ENCODE measurements at places on chromosomes 7 and 10. TPM values are rescaled to one million over a fixed set of nuclear protein-coding genes. Genes with fewer than 3 reads are reported as not detected.

The FKBP6 gene
- total RNA-seq, result not detected

The GRM3 gene
- total RNA-seq, result not detected

The PRKCQ gene
- total RNA-seq, result 0.42 TPM

The TMEM213 gene
- total RNA-seq, result not detected

The AKR1C8 gene
- total RNA-seq, result not detected

The MMP21 gene
- not detected for total RNA-seq

The MICU1 gene
- 37.4 TPM for total RNA-seq

The PRSS37 gene
- total RNA-seq, result not detected

DNA sequence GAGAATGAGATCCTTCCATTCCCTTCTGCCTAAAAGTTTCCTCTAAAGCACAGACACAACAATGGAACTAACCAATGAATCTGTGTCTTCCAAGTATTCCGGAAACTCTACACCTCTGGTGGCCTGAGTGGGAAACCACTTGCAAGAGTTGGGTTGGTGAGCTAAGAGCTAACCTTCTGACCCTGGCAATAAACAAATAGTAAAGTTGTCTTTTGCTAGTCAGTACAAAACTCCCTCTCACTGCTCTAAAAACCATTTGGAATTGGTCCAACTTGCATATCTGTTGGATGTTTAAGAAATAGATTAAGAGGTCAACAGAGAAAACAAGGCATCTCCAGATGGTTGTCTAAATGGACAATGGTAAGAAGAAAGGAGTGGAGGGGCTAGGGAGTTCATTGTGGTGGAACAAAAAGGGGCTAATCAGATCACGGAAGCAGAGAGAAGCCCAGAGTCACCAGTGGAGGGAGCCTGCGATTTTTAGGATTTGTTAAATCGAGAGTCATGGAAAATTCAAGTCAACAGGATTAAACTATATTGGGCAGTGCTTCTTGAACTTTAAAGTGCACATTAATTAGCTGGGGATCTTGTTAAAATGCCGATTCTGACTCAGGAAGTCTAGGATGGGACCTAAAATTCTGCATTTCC lies 192.3 kb downstream of the EVX1 start:
- no peak for DNase-seq

DNA sequence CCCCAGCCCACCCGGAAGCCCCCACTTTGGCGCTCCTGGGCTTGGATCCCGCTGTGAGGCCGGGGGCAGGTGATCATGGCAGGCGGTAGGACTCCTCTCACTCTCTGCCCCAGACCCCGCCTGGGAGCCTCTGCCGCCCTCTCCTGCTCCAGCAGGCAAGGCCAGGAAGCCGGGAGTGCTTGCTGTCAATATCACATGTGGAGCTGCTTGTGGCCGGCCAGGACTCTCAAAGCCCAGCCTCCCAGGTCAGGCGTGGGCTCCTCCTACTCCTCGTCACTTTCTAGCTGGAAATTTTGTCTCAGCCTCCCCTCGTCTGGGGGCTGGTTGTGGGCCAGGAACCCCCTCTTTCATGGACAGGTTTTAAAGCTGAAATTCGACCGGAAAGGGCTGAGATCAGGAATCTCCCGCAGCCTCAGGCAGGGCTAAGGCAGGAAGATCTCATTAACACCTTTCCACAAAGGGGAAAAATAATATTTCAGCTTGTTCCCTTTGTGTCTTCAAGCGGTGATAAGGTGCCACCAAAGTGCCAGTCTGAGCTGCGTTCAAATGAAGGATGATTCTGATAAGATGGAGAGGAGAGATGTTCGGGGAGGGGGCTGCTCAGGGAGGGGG lies 273.6 kb upstream of the PODXL start:
- no peak for DNase-seq

DNA sequence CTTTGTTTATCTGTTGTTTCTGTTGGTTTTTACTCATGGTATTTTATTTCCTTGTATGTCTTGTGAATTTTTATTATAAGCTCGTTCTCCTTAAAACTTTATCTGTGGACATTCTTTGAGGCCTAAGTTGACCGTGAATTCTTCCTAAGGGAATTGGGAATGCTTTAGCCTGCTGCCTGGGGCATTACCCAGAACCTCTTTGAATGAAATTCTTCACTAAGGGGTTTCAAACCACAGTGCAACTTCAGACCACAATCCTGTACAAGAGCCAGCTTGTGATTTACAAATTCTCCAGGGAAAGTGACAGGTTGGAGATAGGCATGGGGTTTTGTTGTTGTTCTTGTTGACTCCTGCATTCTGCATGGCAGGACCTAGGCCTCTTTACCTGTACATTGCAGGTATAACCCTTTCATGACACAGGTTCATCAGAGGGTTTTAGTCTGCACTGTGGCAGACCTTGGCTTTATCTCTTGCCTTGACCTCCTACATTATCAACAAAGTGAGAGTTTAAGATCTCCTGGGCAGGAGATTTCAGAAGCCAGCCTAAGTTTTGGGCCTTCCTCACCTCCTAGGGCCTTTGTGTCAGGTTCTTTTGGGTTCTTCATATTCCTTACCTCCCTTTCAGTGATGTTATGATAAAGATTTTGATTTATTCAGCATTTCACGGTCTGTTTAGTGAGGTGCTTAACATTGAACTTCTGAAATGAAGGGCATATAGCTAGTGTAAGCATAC lies 70.2 kb downstream of the ABCC2 start:
- no peak for DNase-seq

DNA sequence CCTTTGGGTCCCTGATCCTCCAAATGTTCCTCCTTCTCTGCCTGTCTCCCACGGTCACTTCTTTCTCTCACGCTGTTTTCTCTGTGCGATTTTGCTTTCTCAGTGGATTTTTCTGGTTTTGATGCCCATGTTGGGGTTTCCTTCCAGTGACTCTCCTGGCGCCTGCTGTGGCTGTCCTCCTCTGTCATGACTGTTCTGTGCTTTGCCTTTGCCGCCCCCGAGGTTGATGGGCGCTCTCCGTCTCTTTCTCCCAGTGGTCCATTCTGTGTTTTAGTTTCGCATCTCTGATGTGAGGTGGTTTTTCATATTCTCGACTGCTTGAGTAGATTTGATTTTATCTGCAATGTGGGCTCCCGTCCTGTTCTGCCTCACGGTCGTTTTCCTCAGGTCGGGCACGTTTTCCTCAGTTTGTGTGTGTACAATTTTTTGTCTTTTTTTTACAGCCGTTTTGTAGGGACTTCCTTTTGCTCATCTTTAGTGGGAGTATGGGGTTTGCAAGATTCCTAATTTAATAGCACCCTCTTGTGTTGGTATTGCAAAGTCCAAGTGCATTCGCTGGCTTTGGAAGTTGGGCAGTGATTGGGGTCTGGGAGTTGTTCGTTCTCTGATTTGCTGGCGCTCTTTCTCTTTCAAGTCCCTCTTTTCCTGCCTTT lies 100.0 kb downstream of the INPP5A start:
- no peak for DNase-seq

- DNase-seq, result no peak
These were observed 128.4 kb upstream of the FZD1 start for GRCh38 chr7:91135703-91136430.

- DNase-seq, result no peak
These were observed 239.7 kb upstream of the INHBA start for GRCh38 chr7:41942468-41943093.

- DNase-seq, result no peak
These were observed 474.0 kb downstream of the RPS24 start for GRCh38 chr10:78507510-78508160.

GRCh38 chr10:71746344-71747037 lies 26.8 kb downstream of the VSIR start:
- no peak for DNase-seq

DNA sequence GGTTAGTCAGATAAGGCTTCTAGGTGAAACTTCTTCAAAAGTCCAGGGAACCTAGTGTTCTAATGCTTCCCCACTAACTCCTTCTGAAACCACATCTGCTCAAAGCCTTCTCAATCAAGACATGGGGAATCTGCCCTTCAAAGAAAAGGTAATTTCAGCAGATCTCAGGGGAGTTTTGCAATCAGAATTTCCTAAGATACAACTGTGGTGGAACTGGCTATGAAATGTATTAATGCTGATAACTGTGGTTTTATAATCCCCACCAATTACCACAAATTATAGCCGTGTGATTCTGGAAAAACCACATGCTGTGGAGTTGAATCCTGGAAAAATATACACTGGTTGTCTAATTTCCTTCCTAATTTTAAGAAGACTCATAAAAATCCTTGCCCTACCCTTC lies 233.8 kb downstream of the SORCS1 start:
- no peak for DNase-seq

DNA sequence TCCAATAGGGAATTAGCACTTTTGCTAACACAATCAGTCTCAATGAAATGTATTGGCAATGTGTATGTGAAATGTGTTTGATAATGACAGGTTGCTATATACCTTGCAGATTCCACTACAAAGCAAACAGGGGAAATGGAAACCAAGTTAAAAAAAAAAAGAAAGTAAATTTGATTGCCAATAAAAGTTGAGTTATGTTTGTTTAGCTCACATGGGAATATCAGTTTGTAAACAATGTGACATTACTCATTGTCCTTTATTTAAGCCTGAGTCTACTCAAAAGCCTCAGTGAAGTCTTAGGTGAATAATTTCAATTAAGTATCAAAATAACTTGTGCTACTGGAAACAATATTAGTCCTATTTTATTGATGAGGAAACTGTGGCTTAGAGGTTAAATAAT lies 285.2 kb downstream of the CACNA2D1 start:
- DNase-seq, result no peak

- no peak for DNase-seq
These were observed 6.8 kb downstream of the NAMPT start for GRCh38 chr7:106277976-106278375.

- no peak for DNase-seq
These were observed at the start of gene ACHE for GRCh38 chr7:100895701-100895955. Gene ACHE (minus strand): TSS chr7:100895888. CDS start chr7:100894232, 1,656 bp downstream.

GRCh38 chr7:66815951-66816350 lies 75.4 kb downstream of the RABGEF1 start:
- no peak for DNase-seq

DNA sequence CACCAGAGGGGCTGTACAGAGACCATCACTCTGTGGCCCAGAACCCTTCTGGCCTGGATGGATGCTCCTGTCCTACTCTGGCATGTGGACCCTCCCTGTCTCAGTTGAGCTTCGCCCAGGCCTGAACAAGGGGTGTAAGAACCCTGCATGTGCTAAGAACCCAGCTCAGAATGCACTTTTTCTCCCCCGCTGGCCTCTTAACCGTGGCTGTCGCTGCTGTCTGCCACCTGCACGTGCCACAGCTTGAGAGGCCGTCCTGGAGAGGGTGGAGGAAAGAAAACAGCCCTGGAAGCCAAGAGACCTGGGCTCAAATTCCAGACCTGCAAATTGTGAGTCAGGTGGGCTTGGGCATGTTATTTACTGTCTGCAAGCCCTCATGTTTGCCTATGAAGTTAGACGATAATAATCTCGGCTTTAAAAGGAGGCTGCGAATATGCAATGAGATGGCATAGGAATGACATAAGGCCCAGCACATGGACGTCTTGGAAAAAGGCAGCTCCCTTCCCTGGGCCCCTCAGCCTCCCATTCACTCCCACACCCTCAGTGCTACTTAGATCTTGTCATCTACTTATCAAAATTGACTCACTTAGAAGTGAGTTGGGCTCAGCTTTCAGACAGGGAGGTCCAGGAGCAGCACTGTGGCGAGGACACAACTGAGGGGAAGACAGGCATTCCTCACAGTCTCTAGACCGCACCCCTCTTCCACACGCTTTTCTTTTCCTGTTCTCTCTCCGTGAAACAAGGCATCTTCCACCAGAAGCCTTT lies 31.4 kb downstream of the FIGNL1 start:
- DNase-seq, result no peak

DNA sequence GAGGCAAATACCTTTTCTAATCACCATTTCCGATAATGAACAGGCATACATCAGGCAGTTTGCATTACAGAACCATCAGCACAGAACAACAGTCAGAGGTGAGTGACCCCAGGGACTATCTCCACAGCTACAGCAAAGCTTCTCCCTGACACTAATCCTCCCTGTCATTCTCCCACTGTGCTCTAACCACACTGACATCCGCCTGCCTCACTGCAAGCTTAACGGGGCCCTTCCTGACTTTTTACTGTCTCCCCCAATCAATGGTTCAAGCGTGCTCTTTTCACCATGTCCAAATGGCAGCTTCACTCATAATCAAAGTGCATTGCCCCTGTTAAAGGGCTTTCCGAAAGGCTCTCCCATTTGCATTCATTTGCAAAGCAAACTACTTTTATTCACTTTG lies 196.3 kb downstream of the DNAJC1 start:
- no peak for DNase-seq

GRCh38 chr7:17774248-17774647 lies 166.0 kb downstream of the SNX13 start:
- DNase-seq, result no peak

GRCh38 chr10:92789786-92790185 lies 58.5 kb upstream of the EXOC6 start:
- no peak for DNase-seq

- DNase-seq, result no peak
These were observed 24.7 kb downstream of the GHRHR start for GRCh38 chr7:30988351-30989005.

- DNase-seq, result no peak
These were observed 622.0 kb downstream of the TYW1 start for GRCh38 chr7:67618556-67619162.

DNA sequence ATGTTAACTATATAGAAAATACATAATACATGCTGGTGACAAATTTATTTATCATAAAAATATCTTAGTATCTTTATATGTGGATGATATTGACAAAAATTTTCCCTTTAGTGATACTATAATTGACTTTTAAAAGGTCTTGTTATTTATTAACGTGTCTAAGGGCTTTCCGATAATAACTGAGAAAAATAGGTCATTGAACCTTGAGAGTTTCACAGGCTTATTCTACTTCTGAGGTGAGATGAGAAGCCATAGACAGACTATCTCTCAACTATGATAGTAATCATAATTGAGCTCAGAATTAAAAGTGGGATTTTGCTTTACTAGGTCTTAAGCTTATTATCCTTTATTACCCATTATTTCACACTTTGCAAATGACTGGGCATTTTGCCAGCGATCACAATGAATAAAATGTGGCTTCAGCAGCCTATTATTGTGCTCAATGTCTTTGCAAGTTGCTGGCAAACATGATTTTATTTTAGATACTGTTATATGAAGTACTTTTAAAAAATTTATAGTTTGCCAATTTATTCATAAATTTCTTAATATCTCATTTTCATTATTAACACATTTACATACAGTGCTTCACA lies 574.5 kb downstream of the ZWINT start:
- no peak for DNase-seq

DNA sequence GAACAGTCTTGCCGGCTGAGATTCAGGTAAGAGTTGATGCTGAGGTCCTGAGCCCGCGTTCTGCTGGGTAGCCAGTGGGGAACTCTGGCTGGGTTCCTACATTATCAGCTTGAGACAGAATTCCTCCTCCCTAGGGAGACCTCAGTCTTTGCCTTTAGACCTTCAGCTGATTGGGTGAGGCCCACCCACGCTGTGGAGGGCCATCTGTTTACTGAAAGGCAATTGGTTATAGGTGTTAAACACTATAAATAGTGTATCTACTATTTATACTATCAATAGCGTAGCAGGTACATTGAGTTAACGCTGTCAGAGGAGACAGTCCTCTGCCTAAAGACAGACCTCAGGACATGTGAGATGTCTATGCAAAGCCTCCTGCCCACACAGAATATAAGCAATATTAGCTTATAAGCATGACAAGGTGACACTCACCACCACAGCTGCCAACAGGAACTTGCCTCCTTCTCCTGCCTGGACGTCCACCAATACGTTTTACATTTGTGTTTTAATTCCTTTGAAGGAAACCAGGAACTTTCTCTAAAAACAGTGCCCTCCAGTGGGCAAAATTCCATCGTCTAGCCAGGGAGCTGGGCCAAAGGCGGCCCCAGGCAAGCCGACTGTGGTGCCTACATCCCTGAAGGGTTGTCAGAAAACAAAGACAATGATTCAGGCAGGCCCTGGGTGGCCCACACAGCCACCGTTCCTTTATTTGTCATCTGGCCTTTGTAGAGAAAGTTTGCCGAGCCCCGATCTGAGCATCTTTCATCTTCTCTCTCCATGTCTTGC lies 58.8 kb downstream of the INSIG1 start:
- DNase-seq, result no peak
